CD4-positive, CD25-positive, alpha-beta regulatory T cell (primary cell): ENCODE measurements at places on chromosomes 6 and 20.

- H3K27ac ChIP-seq, result no peak overlapping the region
- H3K27me3 ChIP-seq, result no peaks in the 10 kb centered on the region
- H3K36me3 ChIP-seq, result no peaks in the 10 kb centered on the region
Measured at GRCh38 chr6:96450082-96450769, 71.4 kb upstream of the UFL1 start.

- H3K36me3 ChIP-seq, result no peaks in the 10 kb centered on the region
- no peak overlapping the region for H3K4me3 ChIP-seq
- DNase-seq, result no peak
- H3K27me3 ChIP-seq, result no peaks in the 10 kb centered on the region
- H3K27ac ChIP-seq, result no peak overlapping the region
Measured at GRCh38 chr20:58011106-58011946, 217.1 kb downstream of the ANKRD60 start.

DNA sequence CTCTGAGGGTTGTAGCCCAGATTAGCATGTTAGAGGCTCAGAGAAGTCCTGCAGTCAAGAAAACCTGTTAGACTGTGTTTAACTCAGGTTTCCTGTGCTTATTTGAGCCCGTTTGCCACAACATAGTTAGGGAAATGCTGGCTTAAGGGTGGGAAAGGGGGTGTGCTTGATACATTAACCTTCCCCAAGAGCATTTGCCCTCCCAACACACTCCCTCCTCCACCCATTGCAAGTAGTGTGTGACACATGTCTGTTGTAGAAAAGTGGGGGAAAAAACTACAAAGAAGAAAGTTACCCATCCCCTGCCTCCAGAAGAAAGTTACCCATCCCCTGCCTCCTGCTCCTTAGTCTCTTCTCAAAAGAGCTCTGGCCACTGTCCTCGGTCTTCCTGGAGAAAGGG lies 36.8 kb upstream of the MRPS18A start:
- no peak overlapping the region for H3K4me3 ChIP-seq
- H3K4me1 ChIP-seq, result peaks cover 17% of the 10 kb centered on the region
- H3K27ac ChIP-seq, result no peak overlapping the region
- H3K27me3 ChIP-seq, result no peaks in the 10 kb centered on the region

GRCh38 chr20:37598100-37598543 lies 70.4 kb upstream of the BLCAP start:
- no peak overlapping the region for H3K4me3 ChIP-seq
- H3K27me3 ChIP-seq, result peaks cover 3% of the 10 kb centered on the region
- H3K4me1 ChIP-seq, result no peaks in the 10 kb centered on the region
- no peak overlapping the region for H3K27ac ChIP-seq
- DNase-seq, result no peak

DNA sequence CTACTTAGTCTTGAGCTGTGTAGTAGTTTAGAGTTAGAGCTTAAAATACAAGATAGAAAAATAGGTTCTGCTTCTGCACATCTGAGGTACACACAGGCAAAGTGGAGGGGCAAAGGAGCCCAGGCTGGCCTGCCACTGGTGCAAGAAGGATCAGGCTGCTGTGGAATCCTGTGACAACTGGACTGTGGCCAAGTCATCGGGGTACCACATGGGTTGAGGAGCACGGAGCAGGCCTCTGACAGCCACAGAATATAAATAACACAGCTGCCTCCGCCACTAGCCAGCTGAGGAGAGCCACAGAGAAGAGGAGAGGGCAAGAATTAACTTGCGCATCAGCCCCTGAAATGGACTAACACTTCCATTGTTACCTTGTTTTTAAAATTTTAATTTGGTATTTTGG lies 206.0 kb upstream of the MARCKS start:
- no peak for DNase-seq
- H3K27ac ChIP-seq, result no peak overlapping the region
- H3K36me3 ChIP-seq, result no peaks in the 10 kb centered on the region
- peaks cover 2% of the 10 kb centered on the region for H3K27me3 ChIP-seq

- H3K4me3 ChIP-seq, result no peak overlapping the region
- no peaks in the 10 kb centered on the region for H3K4me1 ChIP-seq
- H3K27me3 ChIP-seq, result no peaks in the 10 kb centered on the region
- H3K36me3 ChIP-seq, result no peaks in the 10 kb centered on the region
- H3K27ac ChIP-seq, result no peak overlapping the region
Measured at GRCh38 chr20:51902933-51903332, 100.6 kb upstream of the SALL4 start.

DNA sequence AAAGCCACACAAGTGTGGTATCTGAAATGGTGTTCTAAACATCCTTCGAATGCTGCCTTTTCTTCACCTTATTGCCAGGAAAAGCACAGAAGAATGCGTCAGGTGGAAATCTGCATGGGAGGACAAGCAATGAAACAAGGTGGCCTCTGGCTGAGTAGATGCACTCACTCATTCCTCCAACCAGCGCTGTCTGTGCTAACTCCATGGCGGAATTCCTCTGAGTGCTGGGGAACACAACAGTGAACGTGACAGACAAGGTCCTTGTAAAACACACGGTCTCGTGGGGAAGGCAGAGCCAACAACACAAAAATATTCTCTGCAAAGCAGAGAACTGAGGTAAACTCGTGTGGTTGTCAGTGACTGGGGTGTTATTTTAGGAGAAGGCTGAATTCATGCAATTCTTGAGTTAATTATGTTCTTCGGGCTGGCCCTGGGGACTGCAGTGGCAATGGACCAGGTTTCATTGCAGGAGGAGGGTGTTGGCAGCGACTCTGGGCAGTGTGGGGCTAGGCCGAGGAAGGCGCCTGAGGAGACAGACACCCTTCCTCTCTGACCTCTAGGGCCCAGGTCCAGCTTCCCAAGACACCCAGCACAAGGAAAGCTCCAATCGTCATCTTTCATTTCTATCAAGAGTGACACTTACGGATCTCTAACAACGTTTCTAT lies 339.7 kb downstream of the PRKN start:
- H3K4me1 ChIP-seq, result no peaks in the 10 kb centered on the region
- no peaks in the 10 kb centered on the region for H3K27me3 ChIP-seq
- no peaks in the 10 kb centered on the region for H3K36me3 ChIP-seq
- DNase-seq, result no peak

DNA sequence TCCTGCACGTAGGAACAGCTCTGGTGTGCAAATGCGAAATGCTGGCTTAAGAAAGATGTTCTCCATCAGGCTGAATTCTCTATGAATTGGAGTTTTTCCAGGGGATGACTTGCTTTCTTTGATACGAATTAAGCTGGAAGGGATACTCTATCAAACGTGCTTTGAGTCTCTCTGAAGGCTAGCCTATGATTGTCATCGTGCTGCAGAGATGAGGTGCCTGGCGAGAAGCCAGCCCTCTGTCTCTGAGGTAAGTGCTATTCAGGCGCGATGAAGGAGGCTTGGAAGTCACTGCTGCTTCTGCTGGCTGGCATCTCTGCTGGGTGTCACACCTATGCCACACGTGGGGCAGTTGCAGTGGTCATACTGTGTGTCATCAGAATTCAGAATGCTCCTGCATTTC lies 223.7 kb downstream of the TAF4 start:
- no peak overlapping the region for H3K4me3 ChIP-seq
- H3K27me3 ChIP-seq, result no peaks in the 10 kb centered on the region
- no peaks in the 10 kb centered on the region for H3K36me3 ChIP-seq
- DNase-seq, result no peak
- no peaks in the 10 kb centered on the region for H3K4me1 ChIP-seq

GRCh38 chr6:4489538-4489937 lies 286.7 kb upstream of the CDYL start:
- no peaks in the 10 kb centered on the region for H3K36me3 ChIP-seq
- H3K4me1 ChIP-seq, result no peaks in the 10 kb centered on the region
- DNase-seq, result no peak

- no peaks in the 10 kb centered on the region for H3K36me3 ChIP-seq
- H3K4me1 ChIP-seq, result peaks cover 54% of the 10 kb centered on the region
- peaks cover 24% of the 10 kb centered on the region for H3K27me3 ChIP-seq
- no peak for DNase-seq
- no peak overlapping the region for H3K4me3 ChIP-seq
- H3K27ac ChIP-seq, result no peak overlapping the region
Measured at GRCh38 chr6:1605004-1605892, 4.5 kb upstream of the FOXC1 start.

DNA sequence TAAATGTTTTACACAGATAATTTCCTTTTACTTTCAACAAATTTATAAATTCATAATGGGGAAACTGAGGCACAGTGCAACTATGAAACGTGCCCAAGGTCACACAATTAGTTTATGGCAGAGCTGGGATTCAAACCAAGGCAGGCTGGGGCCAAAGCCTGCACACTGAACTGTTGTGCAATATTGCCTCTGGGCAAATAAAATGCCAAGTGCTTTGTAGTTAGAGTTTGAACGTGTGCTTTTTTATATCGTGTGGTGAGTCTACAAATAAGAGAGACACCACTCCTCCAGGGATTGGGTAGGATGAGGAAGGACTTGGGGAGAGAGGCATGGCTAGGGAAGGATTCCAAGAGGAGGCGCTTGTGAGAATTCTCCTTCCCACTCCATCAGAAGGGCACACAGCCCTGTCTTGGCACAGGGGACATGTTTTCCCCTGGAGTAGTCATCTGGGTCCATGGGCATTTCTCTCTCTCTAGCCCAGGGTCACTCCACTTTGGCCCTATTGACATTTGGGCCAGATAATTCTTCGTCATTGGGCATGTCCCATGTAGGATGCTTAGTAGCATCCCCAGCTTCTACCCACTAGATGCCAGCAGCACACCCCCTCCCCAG lies 2.8 kb upstream of the CDH22 start:
- H3K27ac ChIP-seq, result no peak overlapping the region
- no peak overlapping the region for H3K4me3 ChIP-seq
- H3K4me1 ChIP-seq, result peaks cover 25% of the 10 kb centered on the region
- H3K27me3 ChIP-seq, result peaks cover 49% of the 10 kb centered on the region
- no peaks in the 10 kb centered on the region for H3K36me3 ChIP-seq
- no peak for DNase-seq

- peaks cover 42% of the 10 kb centered on the region for H3K36me3 ChIP-seq
- no peaks in the 10 kb centered on the region for H3K27me3 ChIP-seq
- no peaks in the 10 kb centered on the region for H3K4me1 ChIP-seq
- no peak for DNase-seq
Measured at GRCh38 chr6:38591439-38591838, 48.3 kb downstream of the BTBD9 start.

DNA sequence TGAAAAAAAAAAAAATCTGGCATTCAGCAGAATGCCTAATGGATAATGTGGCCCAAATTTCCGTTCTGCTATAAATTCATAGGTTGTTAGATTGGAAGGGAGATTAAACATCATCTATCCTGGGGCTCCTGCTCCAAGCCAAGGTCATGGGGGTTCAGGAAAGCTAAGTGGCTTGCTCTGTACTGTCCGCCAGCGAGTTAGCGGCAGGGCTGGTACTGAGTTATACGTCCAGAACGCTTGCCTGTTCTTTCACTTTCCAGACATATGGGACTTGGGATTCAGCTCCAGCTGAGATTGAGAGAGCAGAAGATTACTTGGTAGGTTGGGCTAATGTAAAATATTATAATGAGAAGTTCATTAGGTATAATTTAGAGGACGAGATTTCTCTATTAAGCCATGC lies 858 bp downstream of the RWDD1 start:
- H3K36me3 ChIP-seq, result peaks cover 15% of the 10 kb centered on the region
- H3K4me1 ChIP-seq, result peaks cover 24% of the 10 kb centered on the region
- H3K4me3 ChIP-seq, result peak overlapping the region; percentile 97

DNA sequence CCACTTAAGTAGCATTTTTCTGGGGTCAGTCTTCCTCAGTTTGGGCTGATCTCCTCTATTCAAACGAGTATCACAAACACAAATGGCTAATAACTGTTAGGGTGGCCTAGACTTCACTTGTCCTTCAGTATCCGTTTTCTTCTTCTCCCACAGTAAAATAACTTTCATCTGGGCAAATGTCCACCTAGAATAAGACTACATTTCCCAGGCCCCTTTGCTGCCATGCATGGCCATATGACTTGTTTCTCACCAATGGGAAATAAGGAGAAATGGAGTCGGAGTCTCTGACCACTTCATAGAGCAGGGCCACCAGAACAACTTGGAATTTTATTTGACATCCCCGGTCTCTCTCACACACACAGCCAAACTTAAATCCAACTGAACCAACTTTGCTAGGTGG lies 51.4 kb downstream of the SULF2 start:
- no peaks in the 10 kb centered on the region for H3K36me3 ChIP-seq
- H3K27me3 ChIP-seq, result no peaks in the 10 kb centered on the region
- no peak overlapping the region for H3K27ac ChIP-seq
- peaks cover 5% of the 10 kb centered on the region for H3K4me1 ChIP-seq

- H3K27me3 ChIP-seq, result no peaks in the 10 kb centered on the region
- H3K4me3 ChIP-seq, result peak overlapping the region; percentile 63
- peaks cover 53% of the 10 kb centered on the region for H3K4me1 ChIP-seq
- H3K36me3 ChIP-seq, result peaks cover 18% of the 10 kb centered on the region
- H3K27ac ChIP-seq, result peak overlapping the region; percentile 49
Measured at GRCh38 chr6:111832833-111833418, 40.3 kb downstream of the FYN start.

DNA sequence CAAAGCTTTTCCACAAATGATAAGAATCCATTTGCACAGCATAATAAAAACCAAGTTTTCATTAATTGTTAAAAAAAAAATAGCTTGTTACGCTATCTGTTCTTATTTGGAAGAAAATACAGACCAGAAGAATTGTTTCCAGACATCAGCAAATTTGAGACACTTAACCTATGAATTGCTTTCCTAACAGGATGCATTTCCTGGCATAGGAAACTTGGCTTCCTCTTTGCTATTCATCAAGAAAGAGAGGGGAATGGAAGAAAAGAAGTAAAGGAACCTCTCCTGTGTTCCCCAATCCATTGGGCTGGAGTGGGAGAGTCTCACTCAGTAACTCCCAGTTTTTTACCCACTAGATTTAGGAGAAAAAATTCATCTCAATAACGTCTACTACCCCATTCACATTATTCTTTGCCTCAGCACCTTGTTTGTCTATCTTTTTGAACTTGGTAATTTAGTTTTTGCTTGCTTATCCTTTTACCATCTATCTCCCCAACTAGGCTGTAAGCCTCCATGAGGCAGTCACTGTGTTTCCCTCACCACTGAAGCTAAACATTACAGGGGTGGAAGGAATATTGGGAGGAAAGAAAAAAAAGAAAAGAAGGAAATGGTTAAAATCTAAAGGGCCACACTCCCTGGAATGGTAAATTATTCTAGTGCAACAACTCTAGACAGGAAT lies 150.3 kb downstream of the COL21A1 start:
- no peaks in the 10 kb centered on the region for H3K4me1 ChIP-seq
- H3K4me3 ChIP-seq, result no peak overlapping the region
- H3K27me3 ChIP-seq, result no peaks in the 10 kb centered on the region
- H3K36me3 ChIP-seq, result no peaks in the 10 kb centered on the region
- no peak overlapping the region for H3K27ac ChIP-seq

DNA sequence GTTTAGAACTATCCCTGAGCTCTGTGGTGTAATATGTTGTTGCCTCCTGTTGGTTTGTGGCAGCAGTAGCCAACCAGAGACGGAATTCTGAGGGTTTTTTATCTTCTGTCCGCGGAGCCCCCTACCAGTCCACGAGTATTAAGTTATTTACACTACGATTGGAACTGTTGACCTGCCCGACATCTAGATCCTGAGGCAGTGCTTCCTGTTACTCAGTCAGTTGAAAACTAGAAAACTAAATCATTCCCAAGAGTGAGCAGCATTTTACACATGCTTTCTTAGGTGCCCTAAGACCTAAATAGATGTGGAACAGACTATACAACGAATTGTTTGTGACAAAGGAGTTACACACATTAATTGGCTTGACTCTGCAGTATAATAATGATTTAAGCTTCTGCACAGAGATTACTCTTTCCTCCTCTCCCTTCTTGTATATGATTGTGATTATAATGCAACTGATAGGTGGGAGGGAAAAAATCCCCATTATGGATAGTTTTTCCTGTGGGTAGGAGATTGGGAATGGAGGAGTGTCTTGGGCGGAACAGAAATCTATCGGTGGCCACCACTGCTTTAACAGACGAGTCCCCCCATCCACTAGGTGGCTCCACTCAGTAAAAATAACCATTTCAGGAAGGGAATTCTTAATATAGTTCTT lies 1.7 kb downstream of the LOC128125822 start:
- H3K36me3 ChIP-seq, result peaks cover 27% of the 10 kb centered on the region
- peak overlapping the region; percentile 98 for H3K4me3 ChIP-seq
- H3K27me3 ChIP-seq, result no peaks in the 10 kb centered on the region
- peak overlapping the region; percentile 99 for H3K27ac ChIP-seq
